Activated CD8-positive, alpha-beta memory T cell treated with anti-CD3 and anti-CD28 coated beads for 1 hour (primary cell): ENCODE measurements at places on chromosomes 13 and 19.

- no peak for DNase-seq
Observed at GRCh38 chr13:112005925-112006324, 61.0 kb upstream of the SOX1 start.

DNA sequence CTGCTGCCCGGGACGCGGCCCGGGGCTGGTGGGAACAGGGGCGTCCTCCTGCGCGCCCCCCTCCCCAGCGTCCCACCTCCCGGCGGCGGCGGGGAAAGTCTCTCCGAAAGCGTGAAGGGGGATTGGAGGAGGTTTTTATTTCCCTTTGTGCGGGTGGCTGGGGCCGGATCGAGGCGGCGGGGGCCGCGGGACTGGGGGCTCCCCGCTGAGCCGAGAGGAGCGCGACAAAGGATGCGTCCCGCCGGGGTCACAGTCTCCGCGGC, 132 bp downstream of the SHD start:
- DNase-seq: no peak

- DNase-seq: no peak
Observed at GRCh38 chr13:73482556-73482955, 423.8 kb downstream of the KLF5 start.

- no peak for DNase-seq
Observed at GRCh38 chr19:10431943-10432735, 11.8 kb downstream of the PDE4A start.

DNA sequence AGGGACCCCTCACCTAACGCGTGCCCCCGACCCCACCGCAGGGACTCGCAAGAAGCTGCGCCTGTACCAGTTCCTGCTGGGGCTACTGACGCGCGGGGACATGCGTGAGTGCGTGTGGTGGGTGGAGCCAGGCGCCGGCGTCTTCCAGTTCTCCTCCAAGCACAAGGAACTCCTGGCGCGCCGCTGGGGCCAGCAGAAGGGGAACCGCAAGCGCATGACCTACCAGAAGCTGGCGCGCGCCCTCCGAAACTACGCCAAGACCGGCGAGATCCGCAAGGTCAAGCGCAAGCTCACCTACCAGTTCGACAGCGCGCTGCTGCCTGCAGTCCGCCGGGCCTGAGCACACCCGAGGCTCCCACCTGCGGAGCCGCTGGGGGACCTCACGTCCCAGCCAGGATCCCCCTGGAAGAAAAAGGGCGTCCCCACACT, 4.7 kb upstream of the MYBPC2 start:
- DNase-seq: no peak

DNA sequence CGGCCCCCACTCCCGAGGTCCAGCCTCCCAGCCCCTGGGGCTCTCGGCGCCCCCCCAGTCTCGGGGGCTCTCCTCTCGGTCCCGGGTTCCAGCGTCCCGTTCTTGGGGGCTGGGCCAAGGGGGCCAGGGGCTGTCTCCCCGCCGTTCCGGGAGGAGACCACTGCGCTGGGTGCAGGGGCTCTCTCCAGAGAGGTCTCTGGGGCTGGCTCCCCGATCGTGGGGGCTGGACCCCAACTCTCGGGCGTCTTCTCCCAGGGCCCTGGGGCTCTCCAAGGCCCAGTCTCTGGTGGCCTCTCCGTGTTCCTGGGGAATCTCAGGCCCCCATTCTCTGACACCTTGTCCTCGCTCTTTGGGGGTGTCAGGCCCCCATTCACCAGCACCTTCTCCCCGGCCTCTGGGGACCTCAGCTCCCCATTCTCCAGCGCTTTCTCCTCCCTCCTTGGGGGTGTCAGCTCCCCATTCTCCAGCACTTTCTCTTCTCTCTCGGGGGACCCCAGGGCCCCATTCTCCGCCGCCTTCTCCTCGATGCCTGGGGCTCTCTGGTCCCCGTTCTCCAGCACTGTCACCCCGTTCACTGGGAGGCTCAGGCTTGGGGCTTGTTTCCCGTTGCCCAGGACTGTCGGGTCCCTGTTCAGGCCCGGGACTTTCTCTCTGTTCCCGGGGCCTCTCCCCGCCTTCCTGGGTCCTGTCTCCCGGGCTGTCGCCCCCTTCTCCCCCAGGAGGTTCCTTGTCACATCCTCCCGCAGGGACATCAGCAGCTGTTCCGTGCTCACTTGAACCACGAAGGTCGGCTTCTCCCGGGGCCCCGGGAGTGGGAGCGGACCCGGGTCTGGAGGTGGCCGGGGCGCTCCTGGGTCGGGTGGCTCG, 13.7 kb downstream of the LMTK3 start:
- no peak for DNase-seq

DNA sequence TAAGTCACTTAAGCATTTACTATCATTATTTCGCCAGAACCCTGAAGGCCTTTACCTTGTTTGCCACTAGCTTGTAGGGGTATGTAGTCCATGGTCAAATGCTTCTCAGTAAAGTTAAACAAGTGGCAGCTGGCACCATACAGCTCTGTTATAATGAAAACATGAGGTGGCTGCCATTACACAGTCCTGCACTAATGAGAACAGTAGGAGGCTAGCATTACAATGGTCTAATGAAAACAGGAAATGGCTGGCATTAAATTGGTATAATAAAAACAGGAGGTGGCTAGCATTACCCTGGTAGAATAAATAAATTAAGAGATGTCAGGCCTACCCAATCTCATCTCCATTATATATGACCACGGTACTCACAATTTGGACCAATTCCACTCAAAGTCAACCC, 107.5 kb downstream of the PCDH17 start:
- no peak for DNase-seq

GRCh38 chr13:69769608-69770007, 338.0 kb upstream of the ATXN8OS start:
- DNase-seq: no peak

DNA sequence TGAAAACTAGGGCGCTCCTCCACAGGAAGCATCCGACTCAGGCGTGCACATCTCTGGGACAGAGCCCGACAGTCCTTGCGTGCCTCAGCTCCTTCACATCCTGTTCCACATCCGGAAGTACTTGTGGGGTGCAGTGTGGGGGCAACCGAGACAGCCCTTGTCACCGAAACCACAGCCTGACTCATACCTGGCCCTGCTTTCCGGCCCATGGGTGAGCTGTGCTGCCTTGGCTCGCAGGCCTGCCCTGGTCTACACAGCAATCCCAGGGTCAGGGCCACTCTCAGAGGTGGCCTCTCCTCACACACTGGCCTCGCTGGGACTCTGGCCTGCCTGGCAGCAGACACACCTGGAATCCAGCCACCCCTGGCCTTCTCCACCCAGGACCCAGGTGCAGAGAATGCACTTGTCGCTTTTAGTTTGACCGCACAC, 100.4 kb downstream of the STK24 start:
- DNase-seq: peak; percentile 67

DNA sequence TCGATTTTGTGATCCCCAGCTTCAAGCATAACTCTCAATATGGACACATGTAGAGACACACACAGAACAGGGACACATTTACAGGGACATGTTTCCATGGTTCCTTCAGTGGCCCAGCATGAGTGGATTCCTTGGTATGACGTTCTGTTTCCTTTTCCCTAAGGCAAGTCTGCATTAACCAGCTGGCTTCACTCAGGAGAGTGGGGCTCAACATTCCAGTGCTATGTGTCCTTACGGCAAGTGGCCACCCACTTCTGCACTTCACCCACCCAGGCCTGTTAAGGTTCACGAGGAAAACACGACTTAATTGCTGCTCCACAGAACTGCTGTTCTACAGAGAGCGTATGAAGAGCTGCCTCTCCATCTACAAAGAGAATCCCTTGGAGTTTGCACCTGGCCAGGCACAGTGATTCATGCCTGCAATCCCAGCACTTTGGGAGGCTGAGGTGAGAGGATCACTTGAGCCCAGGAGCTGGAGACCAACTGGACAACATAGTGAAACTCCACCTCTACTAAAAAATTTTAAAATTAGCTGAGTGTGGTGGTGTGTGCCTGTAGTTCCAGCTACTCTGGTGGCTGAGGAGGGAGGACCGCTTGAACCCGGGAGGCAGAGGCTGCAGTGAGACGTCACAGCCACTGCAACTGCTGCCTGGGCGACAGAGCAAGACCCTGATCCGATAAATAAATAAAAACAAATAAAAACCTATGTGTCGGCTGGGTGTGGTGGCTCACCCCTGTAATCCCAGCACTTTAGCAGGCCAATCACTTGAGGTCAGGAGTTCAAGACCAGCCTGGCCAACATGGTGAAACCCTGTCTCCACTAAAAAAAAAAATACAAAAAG, 32.5 kb downstream of the BRD4 start:
- DNase-seq: no peak

- DNase-seq: no peak
Observed at GRCh38 chr19:18562086-18562485, 4.4 kb downstream of the KXD1 start.

DNA sequence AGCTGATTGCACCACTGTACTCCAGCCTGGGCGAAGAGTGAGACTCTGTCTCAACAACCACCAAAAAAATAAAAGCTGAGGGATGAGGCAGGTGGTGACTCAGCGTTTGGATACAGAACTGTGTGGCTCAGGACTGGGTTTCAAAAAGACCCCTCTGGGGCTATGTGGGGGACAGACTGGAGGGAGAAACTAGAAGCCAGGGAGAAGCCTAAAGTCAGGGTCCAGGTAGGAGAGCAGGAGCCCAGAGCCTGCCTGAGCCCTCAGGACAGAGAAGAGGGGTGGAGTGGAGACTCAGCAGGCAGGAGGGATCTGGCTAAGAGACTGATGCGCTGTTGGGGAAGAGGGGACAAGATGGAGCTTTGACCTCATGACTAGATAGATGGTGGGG, 1.8 kb upstream of the CD37 start:
- no peak for DNase-seq

- DNase-seq: no peak
Observed at GRCh38 chr13:44605275-44605674, 29.1 kb upstream of the TSC22D1 start.

GRCh38 chr13:85260896-85261295, 538.3 kb downstream of the SLITRK6 start:
- DNase-seq: no peak

DNA sequence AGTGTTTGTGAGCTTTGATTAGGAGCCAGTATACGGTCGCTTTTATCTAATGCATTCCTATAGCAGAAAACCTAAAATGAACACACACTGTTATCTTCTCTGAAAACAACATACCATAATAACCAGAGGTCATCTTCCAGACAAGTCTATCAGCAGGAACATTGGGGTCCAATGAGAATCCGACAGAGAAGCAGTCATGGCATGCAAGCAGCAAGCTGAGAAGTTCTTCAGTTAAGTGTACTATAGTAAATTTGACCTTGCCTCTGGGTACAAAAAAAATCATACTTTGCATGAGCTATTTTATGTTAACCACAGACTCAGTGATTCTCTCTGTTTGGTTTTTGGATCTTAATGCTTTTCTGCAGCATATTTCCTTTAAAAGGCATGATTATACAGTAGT, 1505.1 kb downstream of the PCDH9 start:
- DNase-seq: no peak

GRCh38 chr19:31956771-31957392, 388.5 kb upstream of the ZNF507 start:
- no peak for DNase-seq

GRCh38 chr19:23804676-23805075, 46.0 kb upstream of the ZNF681 start:
- no peak for DNase-seq

DNA sequence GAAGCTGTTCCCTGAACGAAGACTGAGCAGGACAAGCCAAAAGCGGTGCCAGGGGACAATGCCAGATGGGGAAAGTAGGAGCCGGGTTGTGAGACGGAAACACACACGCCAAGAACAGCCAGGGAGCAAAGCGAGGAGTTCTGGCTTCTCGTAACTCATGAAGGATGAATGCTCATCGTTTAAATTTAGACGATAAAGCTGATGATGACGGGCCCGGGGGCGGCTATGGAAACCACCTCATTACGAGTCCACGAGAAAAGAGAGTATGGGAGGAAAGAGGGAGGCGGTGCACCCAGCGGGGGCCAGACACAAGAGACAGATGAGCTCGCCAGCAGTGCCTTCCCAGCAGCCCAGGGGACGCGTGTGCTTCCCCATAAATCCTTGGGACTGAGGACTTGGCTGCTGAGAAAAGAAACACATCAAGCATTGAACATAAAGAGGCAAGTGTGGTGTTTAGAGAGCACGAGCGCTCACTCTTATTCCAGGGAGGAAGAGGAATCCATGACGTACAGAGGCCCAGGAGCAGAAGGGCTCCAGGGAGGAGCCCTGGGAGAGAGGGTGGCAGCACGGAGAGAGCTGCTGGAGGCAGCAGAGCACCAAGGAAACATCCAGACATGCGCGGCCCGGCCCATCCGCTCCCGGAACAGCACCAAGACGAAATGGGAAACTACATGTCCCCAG, 70.7 kb downstream of the EPS15L1 start:
- no peak for DNase-seq

DNA sequence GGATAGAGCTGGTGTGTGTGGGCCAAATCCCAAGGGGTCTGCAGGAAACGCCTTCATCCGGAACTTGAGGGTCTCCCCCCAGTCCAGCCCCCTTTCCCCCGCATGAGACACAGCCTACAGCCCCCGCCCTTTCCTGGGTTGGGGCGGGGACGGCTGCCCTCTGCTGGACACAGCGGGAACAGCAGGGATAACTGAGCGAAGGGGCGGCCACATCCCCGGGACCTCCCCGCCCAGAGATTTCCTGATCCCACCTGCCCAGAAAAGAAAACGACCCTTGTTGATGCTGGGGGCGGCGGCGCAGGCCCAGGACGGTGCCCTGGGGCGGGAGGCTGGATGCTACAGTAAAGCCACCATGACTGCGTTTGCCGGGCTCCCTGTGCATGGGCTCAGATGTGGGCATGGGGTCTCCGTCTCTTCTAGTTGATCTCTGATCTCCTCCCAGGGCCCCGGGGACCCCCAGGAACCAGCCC, 14.2 kb downstream of the ONECUT3 start:
- peak; percentile 14 for DNase-seq

GRCh38 chr19:16861834-16862233, 27.0 kb upstream of the F2RL3 start:
- no peak for DNase-seq

DNA sequence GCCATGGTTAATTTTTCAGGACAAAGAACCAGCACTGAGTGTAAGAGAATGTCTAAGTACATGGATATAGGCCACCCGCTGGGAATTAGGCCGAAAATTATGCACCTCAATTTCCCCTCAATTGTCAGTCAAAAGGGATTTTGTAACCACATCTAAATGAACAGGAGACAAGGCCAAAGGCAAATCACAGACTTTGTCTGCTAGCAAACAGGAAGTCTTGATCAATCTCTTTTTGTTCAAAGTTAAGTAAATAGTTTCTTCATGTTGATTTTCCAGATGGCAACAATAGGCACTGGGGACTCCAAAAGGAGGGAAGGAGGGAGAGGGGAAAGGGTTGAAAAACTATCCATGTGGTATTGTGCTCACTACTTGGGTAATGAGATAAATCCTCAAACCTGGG, 276.0 kb downstream of the COG6 start:
- DNase-seq: no peak

- no peak for DNase-seq
Observed at GRCh38 chr19:5934774-5935472, 20.9 kb downstream of the CAPS start.

DNA sequence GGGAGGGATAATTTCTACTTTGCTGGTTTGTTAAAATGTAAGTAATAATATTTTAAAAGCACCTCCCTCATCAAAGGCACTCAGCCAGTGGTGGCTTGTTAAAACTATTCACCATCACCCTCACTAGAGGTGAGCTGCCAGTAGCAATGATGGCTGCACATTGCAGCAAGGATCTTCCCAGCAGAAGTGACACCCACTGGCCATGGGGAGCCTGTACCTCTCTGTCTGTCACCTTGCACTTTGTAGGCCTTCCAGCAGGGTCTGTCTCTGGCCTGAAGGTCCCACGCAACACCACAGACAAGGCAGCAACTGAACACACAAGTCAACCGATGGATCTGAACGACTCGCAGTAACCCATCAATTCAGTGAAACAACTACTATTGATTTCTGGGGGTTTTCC, 47.3 kb upstream of the C13orf42 start:
- DNase-seq: no peak

- DNase-seq: no peak
Observed at GRCh38 chr13:40786568-40786996, 2.8 kb upstream of the SLC25A15 start.
